Hematopoietic multipotent progenitor cell treated with erythropoietin and hydrocortisone succinate and interleukin-3 and kit ligand, for 8 days (in vitro differentiated cells): ENCODE measurements at places on chromosomes 13 and 19.

GRCh38 chr13:48532256-48532505, 699 bp downstream of the RCBTB2 start:
- no peak for DNase-seq

DNA sequence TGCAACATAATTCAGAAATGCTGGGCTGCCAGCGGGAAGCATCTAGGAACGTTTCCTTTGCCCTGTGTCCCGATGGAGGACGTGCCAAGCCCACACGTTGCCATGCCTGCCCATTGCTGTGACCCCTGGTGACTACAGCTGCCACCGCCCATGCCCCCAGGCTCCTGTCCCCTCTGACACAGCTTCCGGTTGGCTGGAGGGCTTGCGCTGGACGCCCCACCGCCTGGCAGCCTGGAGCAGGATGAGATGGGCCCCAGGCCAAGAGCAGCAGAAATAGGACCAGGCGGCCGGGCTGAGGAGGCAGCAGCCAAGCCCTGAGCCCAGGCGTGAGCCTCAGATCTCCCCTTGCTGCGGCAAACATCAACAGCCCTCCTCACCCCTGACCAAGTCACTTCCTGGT, 125.9 kb downstream of the COL4A2 start:
- DNase-seq, result no peak

- DNase-seq, result no peak
Measured at GRCh38 chr13:49108196-49108595, 111.9 kb upstream of the MLNR start.

DNA sequence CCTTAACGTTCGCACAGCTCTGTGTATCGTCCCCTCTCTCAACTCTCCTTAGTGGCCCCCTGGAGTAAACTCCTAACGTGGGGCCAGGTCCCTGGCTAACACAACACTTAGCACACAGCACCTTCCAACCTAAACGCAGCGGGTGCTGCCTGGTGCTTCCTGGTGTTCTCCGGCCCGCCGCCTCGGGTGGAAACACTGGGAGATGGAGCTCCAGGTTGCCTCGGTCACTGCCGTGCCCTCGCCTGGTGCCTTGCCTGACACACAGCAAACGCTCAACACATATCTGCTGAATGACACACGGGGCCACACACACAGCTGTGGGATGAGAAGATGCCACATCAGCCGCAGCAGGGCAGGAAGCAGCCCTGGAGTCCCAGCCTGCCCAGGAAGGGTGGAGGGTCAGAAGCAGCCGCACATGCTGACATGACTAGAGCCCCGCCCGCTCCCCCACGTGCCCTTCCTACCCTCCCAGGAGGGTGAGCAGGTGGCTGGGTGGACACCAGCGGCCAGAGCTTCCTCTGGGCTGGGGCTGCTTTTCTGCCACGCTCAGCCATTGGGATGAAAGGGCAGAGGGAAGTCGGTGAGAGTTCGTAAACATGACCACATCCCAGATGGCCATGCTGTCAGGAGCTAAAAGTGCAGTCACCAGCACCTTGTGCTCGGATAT, 6.6 kb downstream of the PEPD start:
- DNase-seq, result peak; percentile 70

- no peak for DNase-seq
Measured at GRCh38 chr19:18433735-18434398, 4.1 kb downstream of the ISYNA1 start.

GRCh38 chr13:93769101-93769500, 542.5 kb downstream of the GPC6 start:
- no peak for DNase-seq

DNA sequence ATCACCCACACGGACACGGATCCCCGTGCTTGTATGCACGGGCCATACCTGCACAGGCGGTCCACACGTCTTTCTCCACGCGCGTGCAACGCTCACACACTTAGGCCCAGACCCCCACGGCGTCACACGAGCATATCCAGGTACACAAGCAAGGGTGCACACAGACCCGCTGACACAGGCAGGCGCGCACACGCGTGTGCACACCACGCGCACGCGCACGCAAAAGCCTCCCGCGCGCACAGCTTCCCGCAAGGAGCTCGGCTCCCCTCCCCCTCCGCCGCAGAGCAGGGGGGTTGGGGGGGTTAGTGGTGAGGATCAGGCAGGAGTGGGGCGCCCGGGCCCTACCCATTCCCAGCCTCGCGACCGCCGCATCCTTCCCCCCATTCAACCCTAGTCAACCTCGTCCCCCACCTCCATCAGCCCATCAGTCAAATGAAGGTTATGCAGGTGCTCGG, 407 bp downstream of the RAB3A start:
- DNase-seq, result peak; percentile 32

- DNase-seq, result no peak
Measured at GRCh38 chr19:16520074-16520973, 21.9 kb downstream of the CHERP start.

DNA sequence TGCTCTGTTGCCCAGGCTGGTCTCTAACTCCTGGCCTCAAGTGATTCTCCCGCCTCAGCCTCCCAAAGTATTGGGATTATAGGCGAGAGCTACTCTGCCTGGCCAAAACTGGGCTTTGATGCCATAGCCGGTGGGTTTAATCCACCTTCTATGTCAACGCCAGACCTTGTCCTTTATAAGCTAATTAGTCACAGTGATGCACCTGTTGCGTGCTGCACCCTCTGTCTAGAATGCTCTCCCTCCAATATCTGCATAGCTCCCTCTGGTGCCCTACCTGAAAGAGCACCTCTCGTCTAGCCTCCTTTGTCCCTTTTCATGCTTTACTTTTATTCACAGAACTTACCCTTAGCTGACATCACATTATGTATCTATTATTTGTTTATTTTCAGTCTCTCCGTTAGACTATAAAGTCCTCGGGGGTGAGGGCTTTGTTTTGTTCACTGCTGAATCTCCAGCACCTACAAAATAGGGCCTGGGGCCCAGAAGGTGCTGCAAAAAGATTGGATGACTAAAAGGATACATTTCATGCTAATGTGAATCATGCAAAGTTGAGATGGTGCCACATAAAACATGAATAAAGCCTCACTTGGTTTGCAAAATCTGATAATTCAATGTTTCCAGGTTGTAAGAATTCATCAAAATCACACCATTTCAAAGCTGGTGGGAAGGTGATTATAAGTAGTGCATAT, 148.1 kb downstream of the USP12 start:
- DNase-seq, result no peak

DNA sequence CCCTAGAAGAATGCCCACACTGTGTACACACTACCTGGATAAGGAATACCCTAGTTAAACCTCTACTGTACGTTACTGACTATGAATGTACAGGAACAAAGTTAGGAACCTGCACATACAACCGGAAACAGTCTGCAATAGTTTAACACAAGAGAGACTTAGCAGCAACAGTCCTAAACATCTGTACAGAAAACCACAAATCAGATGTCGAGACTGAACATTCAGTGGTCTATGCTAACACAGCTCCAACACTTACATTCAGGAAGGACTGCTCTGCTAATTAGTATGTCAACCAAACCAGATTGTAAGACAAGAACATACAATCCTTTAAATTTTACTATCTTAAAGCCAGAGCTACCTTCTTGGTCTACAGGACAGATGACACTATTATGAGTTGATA, 104.9 kb downstream of the ZNF429 start:
- peak; percentile 48 for DNase-seq

DNA sequence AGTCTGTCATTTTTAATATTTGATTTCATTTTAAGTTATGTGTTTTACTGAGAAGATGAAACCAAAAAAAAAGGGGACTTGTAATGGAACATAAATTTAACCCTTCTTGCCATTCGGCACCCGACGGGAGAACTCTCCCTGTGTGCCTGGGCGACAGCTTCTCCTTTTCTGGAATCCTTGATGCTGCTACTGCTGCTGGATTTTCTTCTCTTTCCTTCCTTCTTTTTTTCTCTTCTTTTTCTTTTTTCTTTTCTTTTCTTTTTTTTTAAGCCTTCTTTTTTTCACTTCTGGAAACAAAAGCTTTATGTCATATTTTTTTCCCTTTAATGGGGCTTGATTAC, 11.1 kb upstream of the ZNF536 start:
- DNase-seq, result no peak

DNA sequence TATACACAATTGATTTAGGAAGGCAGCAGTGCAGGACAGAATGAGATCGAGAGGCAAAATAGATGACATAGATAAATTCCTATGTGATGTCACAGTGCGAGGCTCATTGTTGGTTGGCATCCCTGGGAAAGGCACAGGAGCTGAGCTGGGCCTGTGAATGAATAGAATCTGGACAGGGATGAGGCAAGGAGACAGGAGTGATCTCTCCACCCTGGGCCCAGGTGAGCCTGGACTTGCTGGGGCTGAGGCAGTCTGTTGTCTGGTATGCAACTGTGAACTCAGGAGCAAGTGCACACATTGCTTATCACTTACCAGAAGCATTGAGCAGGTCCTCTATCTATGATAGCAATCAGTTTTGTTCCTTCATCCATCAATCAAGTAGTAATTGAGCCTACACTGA, 48.2 kb upstream of the ESD start:
- DNase-seq, result no peak

DNA sequence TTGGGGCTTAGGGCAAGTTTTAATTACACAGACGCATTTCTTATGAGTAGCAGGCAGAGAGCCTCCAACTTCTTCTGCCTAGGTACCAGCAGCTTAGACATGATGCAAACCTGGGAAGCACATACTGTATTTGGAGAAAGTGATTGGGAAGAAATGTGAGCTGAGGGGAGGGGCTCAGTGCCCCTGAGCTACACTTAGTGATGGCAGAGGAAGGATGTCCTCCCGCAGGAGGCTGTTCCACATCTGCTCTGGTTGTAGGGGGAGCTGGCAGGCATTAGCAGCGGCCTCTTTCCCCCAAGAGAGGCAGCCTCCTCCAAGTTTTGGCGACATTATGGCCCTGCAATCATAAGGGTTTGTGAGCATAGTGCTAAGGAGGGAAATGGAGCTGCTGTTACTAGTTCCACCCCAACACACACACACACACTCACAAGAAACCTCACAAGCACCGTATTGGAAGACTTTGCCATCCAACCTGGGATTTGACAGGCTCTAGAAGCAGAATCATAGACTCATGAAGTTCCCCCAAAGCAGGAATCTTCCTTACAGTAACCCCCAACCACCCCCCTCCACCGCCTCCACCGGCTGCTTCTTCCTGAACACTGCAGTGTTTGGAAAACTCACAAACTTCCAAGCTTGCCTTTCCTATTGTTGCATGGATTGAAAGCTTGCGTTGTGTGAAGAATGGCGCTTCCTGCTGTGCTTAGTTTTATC, 3.3 kb downstream of the ALOX5AP start:
- DNase-seq, result no peak

DNA sequence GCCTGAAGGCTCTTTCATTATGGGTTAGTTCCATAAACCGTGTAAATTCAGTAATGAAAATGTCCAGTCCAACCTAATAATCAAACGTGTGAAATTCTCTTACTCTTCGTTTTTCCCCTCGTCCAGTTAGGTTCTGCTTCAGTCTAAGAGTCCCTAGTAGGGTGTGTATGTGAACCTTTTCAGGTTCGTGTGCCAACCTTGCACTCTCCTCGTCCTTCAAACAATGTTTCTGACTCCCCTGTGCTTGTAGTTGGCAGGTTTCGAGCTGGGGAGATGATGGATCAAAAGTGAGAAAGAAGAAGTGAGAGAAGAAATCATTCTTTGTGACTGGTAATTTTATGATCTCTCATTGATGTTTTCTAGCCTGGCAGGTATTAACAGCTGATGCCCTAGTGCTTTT, 366.1 kb downstream of the GPC5 start:
- no peak for DNase-seq

DNA sequence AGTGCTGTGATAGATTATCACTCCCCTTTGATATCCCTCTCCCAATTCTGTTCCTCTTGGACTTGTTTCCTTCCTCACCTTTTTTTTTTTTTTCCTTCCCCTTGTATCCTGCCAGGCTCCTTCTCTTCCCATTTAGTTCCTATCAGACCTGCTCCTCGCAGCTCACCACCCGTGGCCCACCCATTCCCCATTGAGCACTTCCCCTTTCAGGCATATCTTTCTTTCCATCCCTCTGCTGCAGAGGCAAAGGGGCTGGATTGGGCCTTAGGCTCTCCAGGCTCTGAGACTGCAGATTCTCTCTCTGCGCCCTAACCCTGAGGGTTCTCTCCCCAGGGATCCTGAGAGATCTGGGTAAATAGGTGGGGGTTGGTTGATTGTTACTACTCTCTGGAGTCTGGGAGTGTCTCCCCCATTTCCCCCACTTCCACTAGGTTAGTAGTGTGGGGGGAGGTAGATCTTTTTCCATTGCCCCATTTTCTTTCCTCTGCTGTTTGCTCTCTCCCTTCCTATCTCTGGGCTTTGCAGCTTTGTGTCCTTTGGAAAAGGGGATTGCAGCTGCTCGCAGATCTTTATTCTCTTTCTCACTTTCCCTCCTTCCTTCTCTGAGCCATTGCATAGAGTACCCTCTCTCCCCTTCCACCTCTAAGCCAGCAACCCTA, 2.3 kb downstream of the ARHGAP35 start:
- DNase-seq, result peak; percentile 41

- DNase-seq, result no peak
Measured at GRCh38 chr13:95434111-95434510, 118.4 kb upstream of the CLDN10 start.

DNA sequence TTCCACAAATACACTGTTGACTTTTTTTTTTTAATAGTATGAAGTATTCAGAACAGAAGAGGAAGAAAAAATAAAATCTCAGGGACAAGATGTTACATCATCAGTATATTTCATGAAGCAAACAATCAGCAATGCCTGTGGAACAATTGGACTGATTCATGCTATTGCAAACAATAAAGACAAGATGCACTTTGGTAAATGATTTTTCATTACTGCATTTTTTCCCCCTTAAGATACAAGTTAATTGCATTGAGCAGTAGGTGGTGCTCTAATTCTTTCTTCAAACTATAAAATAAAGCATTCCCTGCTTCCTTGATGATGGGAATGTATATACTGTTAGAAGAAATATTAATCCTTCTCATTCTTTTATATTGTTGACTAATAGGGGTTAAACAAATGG, 17.1 kb downstream of the UCHL3 start:
- peak; percentile 31 for DNase-seq

DNA sequence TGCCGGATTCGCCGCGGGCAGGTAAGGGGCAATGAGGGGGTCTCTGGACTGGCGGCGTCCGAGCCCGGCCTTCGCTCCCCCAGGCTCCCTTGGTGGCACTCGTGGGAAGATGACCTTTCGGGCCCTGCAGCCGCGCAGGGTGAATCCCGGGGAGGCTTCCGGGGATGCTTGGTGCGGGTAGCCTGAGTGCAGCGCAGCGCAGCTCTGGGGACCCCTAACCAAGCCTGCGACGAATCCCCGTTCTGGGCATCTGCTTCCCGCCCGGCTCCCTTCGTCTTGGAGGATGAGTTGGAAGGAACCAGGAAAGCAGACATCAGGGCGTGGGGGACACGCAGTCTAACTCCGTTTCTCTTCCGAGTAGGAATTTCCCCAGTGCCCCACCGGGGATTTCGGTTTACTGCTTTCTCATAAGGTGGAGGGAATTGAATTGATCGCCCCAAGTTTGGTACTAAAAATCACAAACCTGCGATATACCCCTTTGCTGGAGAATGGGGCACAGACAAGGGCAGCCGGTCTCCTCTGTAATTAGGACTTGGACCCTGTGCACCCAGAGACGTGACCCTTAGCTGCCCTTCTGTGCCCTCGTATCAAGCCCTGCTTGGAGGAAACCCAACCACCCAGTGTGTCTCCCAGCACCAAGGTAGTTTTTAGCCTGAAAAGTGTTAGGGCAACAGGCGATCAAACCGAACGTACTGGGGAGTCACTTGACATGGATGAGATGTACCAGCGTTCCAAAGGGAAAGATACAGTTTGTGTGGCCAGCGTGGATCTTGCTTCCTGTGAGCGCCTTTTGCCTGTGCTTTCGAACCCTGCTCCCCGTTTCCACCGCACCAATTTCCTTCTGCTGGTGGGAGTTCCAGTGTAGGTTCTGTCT, 1.0 kb downstream of the GPC5 start:
- DNase-seq, result no peak

- DNase-seq, result no peak
Measured at GRCh38 chr19:413756-414420, 4.9 kb upstream of the C2CD4C start.
